ENCODE measurements at places on chromosomes 6 and 20.

GRCh38 chr6:44224029-44224964 is 902 bp downstream of the SLC29A1 start:
- DNase-seq, result peak; percentile 39

GRCh38 chr6:169253337-169254238 is at the start of gene THBS2:
THBS2 (minus strand) TSS chr6:169253846; CDS start chr6:169250784, 3,062 bp downstream.
- DNase-seq, result no peak

DNA sequence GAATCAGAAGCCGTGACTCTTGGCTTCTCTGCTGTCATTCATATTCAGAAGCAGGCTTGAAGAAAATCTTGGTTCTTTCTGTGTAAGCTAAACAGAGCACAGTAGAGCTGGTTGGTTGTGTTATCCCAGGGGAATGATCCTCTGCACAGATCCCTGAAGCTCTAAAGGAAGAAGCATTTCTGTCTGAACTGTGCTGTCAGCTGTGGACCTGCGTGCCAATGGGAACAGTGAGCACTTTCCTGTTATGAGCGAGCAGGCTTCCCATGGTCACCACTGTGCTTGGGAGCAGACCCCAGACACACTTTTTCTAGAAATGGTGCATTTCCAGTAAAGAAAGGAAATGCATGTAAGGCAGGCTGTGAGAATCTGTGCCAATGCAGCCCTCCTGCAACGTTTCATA is 490.2 kb downstream of the EPM2A start:
- DNase-seq, result no peak

DNA sequence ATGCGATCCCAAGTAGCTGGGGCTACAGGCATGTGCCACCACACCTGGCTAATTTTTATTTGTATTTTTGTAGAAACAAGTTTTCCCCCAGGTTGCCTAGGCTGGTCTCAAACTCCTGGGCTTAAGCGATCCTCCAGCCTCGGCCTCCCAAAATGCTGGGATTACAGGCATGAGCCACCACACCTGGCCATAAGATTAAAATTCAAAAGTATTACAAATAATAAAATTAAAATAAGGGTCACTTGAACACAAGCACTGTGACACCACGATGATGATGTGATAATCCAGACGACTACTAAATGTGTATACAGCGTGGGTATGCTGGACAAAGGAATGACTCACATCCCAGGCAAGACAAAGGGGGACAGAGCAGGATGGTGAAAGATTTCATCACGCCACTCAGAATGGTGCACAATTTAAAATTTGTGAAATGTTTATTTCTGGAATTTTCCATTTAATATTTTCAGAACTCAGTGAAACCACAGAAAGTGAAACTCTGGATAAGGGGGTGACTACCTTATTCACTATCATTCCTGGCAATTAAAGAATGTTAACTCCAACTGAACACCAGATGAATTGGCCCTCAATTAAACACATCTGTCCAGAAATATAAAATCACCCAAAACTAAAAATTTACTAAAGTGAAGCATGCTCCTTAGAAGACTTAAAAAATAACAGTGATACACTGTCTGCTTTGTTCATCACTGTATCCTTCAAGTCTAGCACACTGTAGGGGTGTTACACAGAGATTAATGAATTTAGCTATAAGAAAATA is 13.1 kb downstream of the B4GALT5 start:
- DNase-seq, result peak; percentile 41

GRCh38 chr20:59871096-59871495 is 62.3 kb downstream of the SYCP2 start:
- DNase-seq, result no peak

- DNase-seq, result no peak
These were observed 38.5 kb upstream of the HDDC2 start for GRCh38 chr6:125340175-125340835.

DNA sequence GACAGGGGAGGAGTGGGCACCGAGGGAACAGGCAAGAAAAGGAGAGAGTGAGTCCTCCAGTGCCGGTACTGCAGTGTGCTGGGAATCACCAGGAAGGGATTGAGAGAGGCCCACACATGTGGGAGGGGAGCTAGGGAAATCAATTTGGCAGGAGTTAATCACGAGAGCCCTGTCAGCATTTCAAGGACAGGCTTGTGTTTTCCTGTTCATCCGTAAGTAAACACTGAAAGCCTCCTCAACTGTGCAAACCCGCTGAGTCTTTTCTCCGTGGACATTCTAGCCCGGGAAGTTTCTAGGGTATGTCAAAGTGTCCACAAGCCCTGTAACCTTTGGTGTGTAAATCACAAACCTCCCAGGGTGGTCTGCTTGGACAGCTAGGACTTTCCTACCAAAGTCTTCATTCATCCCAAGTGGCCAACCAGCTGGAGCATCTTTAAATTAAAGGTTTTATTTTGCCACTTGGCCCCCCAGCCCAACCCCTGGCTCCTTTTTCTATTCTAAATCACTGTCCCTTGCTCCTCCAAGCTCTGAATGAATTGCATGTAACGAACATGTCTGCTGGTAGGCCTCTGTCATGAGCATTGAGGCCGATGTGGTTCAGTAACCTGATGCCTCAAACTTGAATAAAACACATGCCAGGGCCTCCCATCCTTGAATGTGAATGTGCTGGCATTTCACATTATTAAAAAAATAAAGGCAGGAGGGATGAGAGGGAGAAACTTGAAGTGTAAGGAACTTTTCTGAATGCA is 149.1 kb downstream of the ZNF217 start:
- no peak for DNase-seq

DNA sequence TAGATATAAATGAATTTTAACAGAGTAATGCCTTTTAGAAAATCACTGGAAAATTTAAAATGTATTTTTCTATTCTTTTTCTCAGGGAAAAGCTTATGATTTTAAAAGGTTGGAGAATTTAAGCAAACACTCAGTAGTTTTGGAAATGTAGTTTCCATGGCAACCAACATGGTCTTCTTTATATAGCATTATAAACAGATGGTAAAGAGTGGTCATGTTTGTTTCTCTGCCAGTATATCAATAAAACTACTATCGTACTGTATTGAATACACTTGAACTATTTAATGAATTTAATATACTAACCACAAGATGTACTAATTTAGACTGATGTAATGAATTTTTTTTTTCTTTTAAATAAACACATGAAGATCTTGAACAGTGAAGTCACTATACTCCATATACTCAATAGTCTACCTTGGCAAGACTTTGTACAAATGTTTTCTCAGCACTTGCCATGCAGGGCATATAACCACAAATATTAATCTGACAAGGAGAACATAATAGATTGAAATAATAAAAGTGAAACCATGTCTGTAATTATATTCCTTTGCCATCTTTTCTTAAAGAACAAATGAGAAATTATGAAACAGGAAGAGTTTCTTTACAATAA is 105.5 kb downstream of the PDSS2 start:
- DNase-seq, result no peak

DNA sequence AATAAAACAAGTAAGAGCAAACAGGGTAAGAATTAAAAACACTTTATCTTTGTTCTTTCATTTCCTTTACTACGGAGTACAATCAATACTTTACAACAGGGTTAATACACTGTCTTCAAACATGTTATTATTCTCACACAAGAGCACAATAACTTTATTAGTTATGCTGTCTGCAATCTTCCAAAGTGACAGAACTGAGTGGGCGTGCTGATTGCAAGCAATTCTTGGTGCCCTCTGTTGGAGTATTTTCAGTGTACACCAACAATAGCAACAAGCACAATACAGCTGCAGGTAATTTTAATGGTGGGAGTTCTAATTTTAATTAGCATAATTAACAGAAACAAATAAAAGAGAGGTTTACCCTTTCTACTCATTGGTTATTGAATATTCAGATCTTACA is 33.9 kb upstream of the PTPRK start:
- peak; percentile 24 for DNase-seq

GRCh38 chr6:40323881-40324634 is 263.1 kb downstream of the LRFN2 start:
- no peak for DNase-seq

DNA sequence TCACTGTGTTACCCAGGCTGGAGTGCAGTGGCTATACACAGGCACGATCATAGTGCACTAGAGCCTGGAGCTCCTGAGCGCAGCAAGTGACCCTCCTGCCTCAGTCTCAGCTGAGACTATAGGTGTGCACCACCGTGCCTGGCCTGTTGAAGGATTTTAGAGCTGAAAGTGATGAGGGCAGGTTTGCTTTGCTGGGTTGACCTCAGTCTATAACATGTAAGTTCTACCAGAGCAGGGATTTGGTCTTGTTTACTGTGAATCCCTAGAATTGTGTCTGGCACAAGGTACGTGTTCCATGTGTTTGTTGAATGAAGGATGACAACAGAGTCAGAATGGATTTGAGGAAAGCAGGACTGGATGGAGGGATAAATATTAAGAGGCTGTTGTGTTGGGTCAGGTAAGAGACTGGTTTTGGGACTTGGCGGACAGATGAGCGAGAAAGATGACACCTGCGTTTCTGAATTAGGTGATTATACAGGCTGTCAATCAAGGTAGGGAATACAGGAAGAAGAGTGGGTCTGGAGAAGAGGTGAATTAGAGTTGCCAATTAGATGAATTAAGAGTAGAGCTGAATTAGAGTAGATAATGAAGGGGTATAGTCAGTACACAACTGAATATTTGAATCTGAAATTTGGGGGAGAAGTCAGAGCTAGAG is 6.5 kb downstream of the ASXL1 start:
- no peak for DNase-seq

- no peak for DNase-seq
These were observed 18.4 kb upstream of the PTPRK start for GRCh38 chr6:128538763-128539162.

DNA sequence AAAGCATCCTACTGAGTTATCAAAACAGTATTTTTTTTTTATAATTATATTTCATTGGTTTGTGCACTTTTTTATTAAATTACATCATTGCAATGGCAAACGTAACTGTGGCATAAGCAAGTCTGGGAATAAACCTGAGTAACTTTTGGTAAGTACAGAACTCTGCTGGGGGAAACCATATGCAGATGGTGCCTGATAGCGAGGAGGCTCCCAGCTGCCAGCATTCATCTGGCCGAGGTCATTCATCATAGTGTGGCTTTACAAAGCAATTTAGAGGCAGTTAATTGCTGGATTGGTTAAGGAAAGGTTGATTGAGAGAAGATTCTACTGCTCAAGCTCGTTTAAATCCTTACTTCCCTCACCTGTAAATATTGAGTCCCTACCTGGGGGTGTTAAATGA is 52.6 kb downstream of the HECA start:
- DNase-seq, result no peak

- no peak for DNase-seq
These were observed 65.2 kb upstream of the PIM1 start for GRCh38 chr6:37104824-37105147.

DNA sequence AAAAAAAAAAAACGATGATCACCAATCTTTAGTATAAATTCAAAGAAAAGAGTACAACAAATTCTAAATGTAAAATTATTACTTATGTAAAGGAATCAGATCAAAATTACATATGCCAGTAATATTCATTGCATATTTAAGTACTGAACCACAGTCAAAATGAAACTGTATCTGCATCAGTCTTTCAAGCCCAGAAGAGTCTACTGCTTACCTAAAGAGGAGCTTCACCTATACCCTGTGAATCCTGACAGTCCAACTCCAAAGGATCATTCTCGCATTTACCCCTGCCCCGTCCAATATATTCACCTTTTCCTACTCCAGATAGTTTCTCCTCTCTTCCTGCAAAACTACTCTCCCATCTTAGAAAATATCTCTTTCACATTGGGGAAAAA is 9.2 kb downstream of the ATG5 start:
- DNase-seq, result no peak

DNA sequence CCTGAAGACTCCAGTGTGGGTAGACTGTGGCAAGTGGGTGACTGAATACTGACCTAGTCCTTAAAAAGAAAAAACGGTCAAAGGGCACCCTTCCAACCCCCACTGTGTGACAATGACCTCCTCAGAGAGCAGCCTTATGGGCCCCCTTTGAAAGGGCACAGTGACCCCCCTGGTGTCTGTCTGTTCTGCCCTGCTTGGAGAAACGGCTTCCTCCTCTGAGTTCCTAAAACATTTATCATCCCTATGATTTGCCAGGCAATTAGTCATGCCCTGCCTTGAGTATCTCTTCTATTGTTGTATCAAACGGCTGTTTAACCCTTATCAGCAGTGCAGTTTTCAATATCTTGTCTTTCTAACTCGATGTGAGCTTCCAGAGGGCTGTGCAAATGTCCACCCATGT is 21.0 kb upstream of the STX16 start:
- DNase-seq, result no peak

- DNase-seq, result no peak
These were observed 650.5 kb downstream of the UTRN start for GRCh38 chr6:144935661-144936060.

DNA sequence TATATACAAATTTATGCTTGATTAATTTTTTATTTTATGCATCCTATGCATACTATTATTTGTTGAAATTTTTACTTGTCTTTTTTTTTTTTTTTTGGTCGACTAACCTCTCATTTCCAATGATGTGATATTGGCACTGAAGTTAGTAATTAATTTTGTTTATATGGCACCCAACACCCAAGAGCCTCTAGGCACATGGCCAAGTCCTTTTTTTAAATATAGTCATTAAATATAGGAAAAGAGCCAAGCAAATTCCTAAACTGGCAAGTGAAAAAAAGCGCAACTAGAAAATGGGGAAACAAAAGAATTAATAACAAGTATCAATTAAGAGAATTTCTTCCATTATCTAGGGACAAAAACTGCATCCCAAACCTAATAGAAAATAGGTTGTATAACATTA is 85.5 kb upstream of the HS3ST5 start:
- DNase-seq, result no peak

GRCh38 chr6:42154461-42155209 is 12.2 kb upstream of the C6orf132 start:
- DNase-seq, result no peak

DNA sequence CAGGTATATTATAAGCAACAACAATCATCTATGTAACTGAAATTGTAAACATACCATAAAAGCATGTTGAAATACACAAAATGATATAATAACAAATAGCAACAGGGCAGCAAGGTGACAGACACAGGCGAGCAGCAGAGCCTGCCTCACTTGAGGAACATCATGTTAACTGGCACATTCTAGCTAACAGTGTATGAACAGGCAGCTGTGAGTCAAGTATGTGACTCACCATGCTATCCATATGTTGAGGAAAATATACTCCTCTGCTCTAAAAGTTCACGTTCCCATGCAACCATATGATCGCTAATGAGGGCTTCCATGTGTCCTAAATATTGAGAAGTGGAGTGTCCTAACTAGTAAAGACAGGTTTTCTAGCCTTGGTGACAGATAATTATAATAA is 18.4 kb downstream of the SERAC1 start:
- DNase-seq, result no peak

DNA sequence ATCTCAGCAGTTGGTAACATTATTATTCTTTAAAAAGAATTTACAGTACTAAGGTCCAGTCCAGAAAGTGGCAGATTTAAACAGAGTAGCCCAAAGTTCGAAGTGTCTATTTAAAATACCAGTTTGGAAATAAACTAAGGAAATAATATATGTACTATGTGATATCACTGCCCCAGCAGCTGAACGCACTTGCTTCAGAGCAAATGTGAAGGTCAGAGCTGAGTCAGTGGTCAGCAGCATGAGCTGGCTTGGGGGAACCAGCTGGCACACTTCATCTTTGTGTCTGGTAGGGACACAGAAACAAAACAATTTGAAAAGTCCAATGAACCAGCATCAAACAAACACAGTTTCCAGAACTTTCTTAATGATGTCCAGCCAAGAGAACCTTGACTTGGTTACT is 15.4 kb downstream of the TMEM14B start:
- no peak for DNase-seq

GRCh38 chr20:57398231-57398821 is 7.1 kb downstream of the RBM38 start:
- no peak for DNase-seq

GRCh38 chr6:126170978-126171382 is 168.9 kb upstream of the CENPW start:
- peak; percentile 32 for DNase-seq
